ENCODE measurements at places on chromosomes 6 and 20.

- no peak for DNase-seq
These were observed 132.0 kb upstream of the RNF24 start for GRCh38 chr20:4147319-4147718.

DNA sequence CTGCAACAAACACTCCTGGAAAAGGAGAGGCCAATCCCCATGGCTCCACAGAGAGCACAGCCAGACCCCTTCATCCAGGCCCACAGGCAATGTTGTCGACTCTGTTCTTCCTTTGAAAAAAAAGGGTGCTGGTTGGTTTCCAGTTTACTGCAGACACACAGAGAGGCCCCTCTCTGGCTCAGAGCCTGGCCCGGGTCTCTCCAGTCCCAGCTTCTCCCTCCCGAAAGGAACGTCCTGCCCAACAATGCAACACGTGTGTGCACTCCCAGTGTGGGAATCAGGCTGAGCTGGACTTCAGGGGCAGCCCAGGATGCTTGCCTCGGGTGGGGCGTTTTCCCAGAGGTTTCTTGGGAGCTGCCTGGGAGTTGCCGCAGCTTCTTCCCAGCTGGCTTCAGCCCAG is 4.5 kb upstream of the NKAIN4 start:
- DNase-seq: no peak

- no peak for DNase-seq
These were observed 38.6 kb upstream of the APCDD1L start for GRCh38 chr20:58553841-58554240.

DNA sequence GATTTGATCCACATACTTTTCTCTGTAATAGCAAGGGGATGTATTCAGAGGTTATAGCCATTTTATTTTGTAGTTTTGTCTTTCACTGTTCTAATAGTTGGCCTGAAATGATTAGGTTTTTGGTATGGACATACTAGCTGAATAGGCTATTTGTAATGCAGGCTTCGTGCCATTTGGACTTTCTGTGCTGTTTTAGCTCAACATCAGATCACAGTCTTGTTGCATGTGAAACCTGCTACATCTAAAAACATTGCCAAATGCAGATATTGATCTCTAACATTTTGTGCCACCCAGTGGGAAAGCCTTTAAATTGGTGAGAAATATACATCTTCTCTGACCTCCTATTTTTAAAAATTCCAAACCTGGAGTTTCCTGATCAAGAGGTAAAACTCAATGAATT is 157.5 kb upstream of the SCGN start:
- no peak for DNase-seq

DNA sequence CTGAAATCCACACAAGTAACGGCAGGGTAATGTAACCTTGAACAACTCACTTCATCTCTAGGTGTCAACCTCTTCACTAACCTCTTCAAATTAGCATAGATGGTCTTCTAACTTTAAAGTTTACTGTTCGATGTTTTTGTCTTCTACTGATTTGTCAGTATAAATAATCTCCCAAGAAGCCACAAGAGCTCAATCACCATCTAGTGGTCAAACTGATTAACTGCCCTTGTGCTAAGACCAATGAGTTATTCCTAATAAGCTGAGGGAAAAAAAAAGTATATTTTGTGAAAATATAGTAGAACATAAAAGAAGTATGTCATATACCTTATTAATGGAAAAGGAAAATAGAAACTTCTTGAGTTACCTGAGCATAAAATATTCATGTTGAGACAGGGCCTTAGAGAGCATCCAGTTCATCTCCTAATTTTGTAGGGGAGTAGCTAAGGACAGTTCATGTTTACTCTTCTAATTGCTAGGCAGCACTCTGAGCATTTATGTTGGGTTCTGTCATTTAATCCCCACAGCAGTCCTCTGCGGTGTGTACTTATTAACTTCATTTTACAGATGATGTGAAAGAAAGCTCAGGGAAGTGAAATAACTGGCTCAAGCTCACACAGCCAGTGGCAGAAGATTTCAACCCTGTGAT is 317.1 kb downstream of the ESR1 start:
- peak; percentile 44 for DNase-seq

DNA sequence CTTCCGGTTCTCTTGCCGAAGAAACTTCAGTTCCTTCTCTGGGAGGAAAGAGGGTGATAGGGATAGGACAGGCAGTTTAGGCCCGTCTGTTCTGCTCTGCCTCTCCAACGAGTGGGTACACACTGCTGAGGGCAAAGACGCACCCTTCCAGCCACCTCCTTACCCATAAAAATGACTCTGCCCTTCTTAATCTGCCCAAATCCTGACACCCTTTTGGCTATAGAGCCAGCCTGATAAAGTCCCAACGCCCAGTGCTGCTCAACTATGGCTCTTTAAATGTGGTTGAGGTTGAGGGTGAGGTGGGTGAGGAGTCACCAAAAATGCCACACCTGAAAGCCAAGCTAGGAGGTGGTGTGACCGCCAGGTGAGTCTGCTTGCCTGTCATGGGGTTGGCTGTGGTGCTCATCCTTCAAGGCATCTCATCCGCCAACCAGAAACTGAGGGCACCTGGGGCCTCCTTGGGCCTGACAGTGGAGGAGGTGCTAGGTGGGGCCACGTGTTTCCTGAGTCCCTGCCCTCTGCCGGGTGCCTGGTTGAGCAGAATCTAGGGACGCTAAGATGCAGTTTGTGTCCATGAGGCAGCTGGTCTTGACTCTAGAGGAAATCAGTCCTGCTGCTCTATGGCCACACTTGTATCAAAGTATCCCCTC is 16.3 kb downstream of the CCDC167 start:
- no peak for DNase-seq

DNA sequence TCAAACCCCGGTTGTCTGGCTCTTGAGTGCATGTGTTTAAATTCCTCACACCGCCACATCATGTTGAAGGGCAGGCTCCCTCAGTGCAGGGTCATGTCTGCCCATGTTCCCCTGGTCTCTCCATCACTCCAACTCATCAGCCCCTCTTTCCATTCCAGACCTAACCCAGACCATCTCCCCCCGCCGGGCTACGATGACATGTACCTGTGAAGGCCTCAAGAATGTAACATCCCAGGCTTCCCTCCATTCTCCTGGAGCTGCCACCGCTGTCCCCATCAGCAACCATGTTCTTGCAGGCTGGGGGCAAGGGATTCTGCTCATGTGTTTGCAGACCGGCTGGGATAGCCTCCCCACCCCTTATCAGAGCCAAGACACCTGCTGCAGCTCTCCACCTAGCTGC is 19.9 kb downstream of the TMEM74B start:
- DNase-seq: no peak

DNA sequence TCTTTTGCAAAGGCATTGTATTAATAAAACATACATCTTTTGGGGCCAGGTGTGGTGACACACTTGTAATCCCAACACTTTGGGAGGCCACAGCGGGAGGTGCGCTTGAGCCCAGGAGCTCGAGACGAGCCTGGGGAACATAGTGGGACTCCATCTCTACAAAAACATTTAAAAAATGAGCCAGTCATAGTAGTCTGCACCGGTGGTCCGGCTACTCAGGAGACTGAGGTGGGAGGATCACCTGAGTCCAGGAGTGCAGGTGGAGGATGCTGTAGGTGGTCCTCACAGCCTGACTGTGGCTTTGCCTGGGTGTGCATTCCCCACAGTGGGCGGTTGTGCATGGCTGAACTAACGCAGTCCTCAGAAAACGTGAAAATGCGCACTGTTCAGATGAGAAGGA is 162.5 kb downstream of the DLL1 start:
- no peak for DNase-seq

DNA sequence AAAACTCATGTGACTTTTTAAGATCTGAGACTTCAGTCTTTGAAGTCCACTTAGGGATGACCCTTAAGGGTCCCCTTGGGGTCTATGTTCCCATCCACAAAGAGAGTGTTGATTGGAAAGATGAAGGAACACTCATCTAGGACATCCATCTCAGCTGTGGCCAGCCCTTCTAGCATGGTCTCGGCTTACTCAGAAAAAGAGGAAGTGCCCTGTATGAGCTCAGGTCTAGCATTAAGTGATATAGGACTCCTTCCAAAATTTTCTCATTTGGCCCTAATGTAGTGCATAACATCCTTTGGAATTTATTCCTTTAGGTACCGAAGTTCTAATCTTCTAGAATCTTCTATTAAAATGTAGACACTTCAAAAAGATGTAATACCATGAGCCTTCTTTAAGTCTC is 77.4 kb downstream of the NDUFAF5 start:
- DNase-seq: no peak

- no peak for DNase-seq
These were observed 11.5 kb upstream of the MCUR1 start for GRCh38 chr6:13825871-13826270.

DNA sequence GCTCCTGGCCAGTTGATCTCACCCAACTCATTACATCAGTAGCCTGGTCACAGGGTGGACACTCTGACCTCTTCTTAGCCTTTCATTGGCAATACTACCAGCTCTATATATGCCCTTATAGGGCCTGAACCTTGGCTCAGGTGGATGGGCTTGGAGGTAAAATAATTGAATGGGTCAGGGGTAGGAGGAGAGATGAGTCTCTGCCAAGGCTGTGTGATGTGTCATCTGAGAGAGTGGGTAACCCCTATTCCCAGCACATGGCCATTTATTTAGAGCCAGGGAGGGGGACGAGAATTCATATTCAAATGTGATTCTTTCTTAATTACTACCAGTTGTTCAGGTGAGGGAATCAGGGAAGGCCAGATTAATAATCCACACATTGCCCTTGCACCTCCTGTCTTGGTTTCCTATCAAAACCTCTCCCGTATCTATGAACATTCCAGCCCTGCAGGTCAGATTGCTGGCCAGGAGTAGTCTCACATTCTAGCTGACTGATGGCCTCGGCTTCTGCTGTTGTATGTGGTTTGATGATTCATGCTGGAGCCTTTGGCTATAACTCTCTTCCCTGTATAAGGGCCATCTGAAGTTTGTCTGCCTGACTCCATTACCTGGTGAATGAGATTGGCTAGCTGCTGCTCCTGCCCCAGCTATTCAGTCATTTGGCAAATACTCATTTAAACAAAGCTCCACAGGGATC is 13.4 kb downstream of the C20orf173 start:
- DNase-seq: no peak

DNA sequence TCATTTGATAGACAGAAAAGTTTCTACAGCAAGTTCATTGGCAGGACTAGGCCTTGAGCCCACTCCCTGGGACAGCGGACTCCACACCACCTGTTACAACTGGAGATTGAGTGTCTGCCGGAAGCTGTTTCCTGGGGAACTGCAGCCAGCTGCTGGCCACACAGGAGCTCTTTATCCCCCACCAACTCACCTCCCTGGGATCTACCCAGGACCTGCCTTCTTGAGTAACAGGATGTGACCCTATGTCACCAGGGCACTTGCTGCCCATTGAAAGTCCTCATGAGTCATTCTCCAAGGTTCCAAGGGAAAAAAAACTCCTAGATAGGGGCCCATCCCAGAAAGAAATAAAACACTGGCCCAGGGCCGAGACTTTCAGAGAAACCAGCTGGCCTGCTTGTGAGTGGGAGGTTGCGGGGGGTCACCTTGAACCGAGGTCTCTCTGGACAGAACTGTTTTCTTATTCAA is 37.4 kb upstream of the SLC9A8 start:
- DNase-seq: no peak

GRCh38 chr6:162854228-162854627 is 126.5 kb downstream of the PACRG start:
- DNase-seq: no peak

DNA sequence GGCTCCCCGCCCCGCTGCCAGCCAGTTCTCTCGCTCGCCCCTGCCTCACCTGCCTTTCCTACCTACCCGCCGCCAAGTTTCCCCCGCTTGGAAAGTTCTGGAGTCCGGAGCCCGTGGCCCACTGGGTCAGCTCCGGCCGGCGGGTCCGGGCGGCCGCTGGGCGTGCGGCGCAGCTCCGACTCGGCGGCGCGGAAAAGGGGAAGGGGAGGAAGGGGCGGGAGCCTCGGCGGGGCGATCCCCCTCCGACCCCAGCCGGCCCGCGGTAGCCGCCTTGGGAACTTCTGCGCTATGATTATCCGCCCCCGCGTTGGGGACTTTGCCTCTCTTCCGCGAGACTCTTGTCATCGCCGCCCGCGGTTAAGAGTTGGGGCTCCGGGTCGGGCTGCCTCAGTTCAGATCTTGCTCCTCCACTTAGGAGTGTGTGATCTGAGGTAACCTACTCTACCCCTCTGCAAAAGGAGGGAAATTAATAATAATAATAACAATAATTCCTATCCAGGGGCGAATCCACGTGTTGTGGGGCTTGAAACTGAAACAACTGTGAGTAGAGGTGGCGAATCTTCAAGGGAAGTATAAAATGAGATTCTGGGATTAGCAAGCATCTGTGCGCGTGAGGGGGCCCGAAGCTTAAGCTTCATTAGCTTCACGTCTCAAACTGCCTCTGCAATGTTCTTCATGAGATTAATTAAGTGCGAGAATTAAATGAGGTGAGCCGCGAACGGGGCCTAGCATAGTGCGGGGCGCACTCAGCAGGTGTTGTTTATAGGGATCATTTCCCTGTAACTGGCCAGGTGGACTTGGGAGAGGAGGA is 30.8 kb downstream of the SF3B5 start:
- DNase-seq: peak; percentile 26

GRCh38 chr6:149093643-149094042 is 223.9 kb upstream of the TAB2 start:
- DNase-seq: no peak

DNA sequence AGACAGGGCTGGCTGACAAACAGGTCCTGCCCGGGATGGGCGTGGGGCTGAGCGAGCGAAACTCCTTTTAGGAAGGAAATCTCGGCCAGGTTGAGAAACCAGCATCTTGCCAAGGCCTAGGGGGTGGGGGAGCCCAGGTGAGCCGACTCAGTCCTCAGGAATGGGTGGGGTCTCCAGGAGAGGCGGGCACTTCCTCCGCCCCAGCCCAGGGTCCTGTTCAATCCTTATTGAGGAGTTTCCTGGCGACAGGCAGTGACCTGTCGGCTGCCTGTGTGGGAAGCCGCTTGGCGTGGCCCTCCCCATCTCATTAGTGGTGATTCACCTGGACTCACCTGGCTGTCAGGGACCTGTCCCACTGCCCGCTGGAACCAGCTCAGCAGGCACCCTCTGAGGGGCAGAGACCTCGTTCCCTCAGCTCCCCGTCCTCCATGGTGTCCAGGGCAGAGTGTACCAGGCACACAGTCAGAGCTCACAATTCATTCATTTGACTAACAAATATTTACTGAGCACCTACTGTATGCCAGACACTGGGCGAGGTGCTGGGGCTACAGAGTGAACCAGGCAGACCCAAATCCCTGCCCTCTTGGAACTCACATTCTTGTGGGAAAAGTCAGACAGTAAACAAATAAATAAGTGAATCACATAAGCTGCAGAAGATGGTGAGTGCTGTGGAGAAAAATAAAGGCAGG is 51.1 kb downstream of the FGD2 start:
- no peak for DNase-seq

DNA sequence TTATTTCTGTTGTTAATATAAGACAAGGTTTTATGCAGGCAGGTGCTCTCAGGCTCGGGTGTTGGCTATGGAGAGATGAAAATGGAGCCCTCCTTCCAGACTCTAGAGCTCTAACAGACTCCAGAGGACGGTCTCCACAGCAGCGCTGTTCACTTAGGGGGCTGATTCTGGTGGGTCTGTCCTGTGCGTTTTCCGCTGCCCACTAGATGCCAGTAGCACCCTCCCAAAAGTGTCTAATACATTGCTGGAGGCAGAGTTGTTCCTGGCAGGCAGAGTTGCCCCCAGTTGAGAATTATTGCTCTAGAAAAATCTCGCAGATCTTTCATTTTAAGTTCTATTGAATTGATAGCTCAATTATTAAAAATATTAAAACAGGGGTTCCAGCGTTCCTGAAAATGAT is 109.9 kb downstream of the MAP3K4 start:
- no peak for DNase-seq

- no peak for DNase-seq
These were observed 484.9 kb downstream of the LMBRD1 start for GRCh38 chr6:69311888-69312287.
